Stimulated activated CD4-positive, alpha-beta T cell treated with anti-CD3 and anti-CD28 coated beads, TNF-alpha, amount 100 ng/mL, for 1 hour (primary cell): ENCODE measurements at places on chromosomes 1 and 21.

- DNase-seq: no peak
Measured at GRCh38 chr1:183711741-183712361, 58.7 kb upstream of the APOBEC4 start.

DNA sequence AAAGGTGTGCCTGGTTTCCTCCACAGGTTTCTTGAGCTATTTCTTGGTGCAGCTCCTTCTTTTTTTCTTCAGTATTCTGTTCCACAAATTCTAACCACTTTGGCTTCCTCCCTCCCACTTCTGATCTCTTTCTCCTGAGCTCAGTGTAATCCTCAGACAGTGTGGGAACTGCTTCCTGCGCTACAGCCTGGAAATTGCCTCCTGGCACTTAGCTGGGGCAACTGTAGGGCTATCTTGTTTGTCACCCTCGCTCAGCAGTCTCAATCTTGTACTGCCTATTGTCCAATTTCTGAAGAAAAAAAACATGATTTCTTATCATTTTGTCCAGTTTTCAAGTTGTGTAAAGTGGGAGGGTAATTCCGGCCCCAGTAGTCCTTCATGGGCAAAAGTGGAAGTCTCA lies 24.0 kb upstream of the GALNT2 start:
- no peak for DNase-seq

GRCh38 chr1:230598745-230599144 lies 43.5 kb upstream of the COG2 start:
- DNase-seq: no peak

DNA sequence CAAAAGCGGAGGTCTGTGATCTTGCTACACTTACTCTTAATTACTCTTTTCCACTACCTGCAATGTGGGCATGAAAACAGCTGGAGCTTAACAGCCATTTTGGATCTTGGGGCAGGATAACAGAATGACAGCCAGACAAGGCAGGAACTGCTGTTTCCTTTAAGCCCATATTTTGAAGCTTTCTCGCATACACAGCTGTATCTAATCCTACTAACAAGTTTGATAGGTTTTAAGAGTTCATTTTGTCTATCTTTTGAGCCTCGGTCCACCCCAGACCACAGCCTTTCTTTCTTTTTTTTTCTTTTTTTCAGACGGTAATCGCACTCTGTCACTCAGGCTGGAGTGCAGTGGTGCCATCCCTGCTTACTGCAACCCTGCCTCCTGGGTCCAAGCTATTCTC lies 42.4 kb upstream of the CRB1 start:
- DNase-seq: no peak

- DNase-seq: no peak
Measured at GRCh38 chr1:165612062-165612461, 19.0 kb upstream of the MGST3 start.

DNA sequence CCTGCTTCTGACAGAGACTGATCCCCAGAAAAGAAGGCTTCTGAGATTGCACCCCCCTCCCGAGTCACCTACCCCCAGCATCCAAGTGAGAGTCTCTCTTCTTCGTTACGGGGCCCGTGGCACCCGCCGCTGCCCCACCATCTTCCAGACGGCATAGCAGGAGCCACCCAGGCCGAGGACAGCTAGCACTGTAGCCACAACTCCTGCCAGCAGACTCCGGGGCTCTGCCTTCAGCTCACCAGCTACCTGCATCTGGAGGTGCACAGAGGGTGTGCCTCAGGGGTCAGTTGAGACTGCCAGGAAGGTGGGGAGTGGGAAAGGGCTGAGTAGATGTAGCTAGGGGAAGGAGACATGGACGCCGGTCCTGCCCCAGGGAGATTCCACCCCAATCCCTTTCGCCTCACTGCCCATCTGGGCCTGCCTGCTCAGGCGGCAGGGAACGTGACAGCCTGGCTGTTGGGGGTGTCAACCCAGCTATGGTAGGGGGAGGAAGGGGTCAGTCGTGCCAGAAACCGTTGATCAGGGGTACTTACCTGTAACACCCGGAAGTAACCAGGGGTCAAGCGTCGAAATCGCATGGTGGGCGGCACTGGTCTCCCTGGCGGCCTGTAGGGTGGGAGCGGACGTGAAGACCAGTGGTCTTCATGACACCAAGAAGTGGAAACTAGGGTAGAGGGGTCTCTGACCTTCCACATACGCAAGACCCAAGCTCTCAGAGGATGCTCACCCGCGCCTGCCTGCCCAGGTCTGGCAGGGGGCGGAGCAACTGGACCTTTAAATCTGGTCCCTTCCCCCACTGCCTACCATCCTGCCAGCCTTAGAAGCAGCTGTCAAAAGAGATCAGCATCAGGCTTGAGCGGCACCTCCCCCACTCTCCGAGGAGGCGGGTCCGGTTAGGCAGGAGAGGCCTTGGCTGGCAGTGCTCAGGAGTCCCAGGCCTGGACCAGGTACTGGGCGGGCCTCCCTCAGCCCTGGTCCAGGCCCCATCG lies at the start of gene ZNF593OS:
Gene ZNF593OS (minus strand): TSS at position 749 of the 989 bp plus-strand sequence. CDS start 171 bp downstream, at position 578.
- DNase-seq: no peak

- no peak for DNase-seq
Measured at GRCh38 chr1:199377211-199377610, 650.3 kb upstream of the NR5A2 start.

- no peak for DNase-seq
Measured at GRCh38 chr1:63537940-63538339, 14.6 kb downstream of the EFCAB7 start.

DNA sequence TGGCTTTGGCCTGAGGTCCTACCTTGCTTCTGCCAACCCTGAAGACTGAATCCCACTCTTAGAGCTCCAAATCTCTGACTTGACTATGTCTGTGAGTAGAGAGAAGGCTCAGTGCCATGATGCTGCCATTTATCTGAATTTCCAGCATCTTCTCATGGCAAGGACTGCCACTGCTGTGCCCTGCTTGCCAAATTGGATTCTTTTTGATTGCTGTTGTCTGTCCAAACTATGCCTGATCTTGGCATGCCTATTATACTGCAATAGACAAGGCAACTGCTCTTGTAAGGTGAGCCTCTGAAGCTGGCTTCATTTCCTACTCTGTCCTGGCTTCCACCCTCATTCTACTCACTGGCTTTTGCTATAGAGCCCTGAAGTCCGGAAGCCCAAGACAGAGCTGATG lies 210.2 kb downstream of the SLC44A5 start:
- no peak for DNase-seq

DNA sequence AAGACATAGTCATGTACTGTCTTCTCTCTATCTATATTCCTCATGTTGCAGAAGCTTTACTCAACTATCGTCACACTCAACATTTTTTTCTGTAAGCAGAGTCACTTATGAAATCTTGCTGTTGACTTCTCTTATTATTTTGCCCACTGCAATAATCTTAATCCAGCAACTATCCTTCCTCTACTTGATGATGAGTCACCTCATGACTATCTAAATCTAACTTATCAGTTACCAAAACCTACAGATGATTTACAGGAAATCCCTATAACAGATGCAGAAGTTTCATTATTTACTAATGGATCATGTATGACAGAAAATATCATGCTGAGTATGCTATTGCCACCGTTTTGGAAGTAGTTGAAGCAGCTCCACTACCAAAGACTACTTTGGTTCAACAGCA lies 378.9 kb downstream of the DUSP10 start:
- no peak for DNase-seq

DNA sequence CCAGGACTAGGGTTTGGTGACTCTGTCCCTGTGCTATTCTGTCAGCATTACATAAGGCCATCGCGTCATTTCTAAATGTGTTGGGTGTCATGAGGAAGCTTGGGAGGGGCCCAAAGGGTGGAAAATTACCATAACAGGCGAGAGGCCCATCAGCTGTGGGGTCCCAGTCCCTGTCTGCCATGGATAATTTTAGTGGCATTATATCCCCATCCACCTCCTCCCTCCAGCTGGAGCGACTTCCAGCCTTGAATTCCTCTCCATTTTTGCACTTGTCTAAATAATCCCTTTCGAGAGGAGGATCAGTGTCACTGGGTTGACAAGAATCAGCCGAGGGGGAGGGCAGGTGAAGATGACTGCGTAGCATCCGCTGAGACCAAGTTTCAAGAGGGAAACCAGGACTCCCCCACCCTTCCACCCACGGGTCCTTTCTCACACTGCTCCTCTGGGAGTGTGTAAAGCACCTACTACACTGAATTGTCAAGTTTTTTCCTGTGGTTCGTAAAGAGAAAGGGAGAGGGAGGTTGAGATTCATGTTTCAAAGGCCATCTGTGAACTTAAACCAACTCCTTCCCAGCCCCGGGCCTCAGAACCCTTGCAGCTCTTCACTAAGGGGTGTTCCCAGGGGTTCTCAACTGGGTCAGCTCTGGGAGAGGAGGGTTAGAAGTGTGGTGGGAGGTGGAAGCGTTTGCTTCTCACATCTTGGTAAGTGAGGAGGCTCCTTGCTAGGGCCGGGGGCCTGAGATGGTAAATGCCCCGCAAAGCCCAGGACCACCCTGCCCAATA lies 29.2 kb downstream of the VASH2 start:
- no peak for DNase-seq

DNA sequence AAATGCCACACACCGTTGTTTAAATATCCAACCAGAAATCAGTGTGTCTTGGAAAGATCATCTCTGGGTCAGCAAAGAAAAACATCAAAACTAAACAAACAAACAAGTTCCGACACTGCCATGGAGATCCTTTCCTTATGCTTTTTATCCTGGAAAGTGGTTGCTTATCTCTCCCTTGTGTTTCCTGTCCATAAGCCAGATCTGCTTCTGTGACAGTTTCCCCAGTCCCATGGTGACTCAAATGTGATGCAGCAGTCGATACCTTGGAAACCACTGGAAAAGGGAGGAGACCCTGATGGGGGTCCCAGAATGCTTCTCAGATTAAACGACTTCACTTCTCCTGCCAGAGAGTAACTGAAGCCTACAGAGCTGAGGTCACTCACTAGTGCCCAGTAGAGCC lies 94.7 kb downstream of the DMRTA2 start:
- DNase-seq: no peak

- no peak for DNase-seq
Measured at GRCh38 chr1:28417926-28418637, 48.5 kb downstream of the PHACTR4 start.

GRCh38 chr1:222852326-222852725 lies 37.5 kb downstream of the DISP1 start:
- no peak for DNase-seq

- DNase-seq: no peak
Measured at GRCh38 chr21:39020751-39021477, 162.3 kb downstream of the PSMG1 start.

- DNase-seq: no peak
Measured at GRCh38 chr1:204602111-204602579, 83.4 kb downstream of the LRRN2 start.

DNA sequence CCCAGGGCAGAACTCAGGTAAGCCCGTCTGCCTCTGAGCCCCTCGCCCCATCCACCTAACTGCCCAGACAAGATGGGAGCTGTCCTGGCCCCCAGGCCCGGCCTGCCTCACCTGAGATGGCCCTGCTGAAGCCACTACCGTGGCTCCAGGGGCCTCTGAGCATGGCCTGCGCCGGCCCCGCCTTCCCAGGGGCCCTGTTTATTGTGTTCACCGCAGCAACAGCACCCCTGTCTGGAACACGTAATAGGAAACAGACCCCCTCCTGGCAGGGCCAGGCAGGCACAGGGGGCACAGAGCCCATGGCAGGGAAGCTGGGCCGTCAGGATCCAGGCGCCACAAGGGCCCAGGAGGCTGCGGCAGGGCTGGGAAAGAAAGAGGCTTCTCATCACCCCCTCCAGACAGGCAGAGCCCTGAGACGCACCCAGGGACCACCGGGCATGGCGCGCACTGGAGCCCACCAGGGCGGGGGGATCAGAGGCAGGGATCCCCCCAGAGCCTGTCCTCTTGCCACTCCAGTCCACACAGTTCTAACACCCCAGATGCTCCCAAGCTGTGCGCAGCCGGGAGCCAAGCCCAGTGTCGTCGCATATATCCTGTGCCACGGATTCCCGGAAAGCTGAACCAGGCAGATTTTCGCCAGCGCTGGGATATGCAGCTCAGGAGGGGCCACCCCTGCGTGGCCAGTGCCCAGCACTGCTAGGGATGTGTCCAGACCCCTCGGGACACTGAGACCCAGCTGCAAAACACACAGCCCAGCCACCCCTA lies 62.6 kb downstream of the ARHGEF16 start:
- no peak for DNase-seq

DNA sequence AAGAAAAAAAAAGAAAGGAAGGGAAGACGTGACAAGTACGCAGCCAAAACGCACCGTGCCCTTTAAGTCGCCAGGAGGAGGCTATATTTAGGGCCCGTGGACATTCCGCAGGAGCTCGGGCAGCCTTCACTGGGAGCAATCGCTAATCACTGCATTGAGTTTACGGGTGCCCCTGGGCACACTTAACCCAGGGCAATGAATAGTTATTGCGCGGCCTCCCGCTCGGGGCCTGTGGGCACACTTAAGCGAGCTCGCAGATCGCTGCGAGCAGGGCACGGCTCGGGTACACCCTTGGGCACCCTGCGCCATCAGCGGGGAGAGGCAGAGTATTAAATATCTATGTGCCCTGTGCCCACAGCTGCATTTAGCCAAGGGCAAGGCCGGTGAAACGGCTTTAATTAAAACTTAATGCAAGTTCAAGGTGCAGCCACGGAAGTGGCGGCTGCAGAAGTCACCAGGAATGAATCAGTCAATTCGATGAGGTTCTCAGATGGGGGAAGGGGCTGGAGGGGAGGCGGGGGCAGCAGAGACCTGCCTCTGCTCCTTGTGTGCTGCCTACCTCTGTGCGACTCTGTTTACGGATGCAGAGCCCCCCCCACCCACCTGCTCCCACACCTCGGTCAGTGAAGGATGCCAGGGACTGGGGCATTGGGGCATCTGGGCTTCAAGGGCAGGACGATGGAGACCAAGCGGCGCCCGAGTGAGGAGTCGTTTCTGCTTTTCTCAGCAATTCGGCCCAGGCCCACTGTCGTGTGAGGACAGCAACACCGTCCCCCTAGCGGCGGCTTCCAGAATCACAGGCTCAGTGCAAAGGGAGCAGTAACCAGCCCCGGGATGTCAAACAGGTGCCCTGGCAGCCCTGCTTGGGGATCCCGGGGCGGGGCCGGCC lies 51.8 kb upstream of the TARDBP start:
- DNase-seq: peak; percentile 81

GRCh38 chr1:115452600-115453329 lies 114.7 kb upstream of the NGF start:
- no peak for DNase-seq

DNA sequence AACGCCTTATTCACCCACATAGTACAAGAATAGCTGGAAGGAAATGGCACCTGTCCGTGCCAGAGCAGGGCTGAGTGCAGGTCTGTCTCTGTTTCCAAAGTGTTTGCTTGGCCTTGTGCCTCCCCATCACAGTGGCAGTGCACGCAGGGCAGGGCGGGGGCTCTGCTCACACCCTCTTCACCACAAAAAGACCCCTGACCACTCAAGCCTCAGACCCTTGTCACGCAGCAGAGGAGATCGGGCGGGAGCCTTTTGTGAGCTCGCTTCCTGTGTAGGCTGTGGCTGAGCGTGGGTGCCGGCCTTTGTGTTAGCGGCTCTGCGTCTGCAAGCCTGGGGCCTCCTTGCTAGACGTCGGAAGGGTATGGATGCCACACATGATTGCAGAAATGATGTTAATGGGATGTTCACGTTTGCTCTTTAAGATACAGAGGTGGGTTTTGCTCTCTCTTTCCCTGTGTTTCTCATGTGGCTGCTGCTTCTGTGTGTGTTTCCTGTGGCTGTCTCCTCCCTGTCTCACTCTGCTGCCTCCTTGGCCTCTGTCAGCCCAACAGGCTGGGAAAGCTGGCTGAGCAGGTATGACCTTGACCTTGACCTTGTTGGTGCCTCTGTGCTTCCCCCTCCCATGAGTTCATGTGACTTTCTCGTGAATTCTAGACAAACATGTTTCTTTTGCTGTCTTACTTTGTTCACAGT lies 45.4 kb downstream of the S100B start:
- DNase-seq: peak; percentile 35
